ENCODE measurements at places on chromosomes 2 and 18. TPM values are rescaled to one million over a fixed set of nuclear protein-coding genes. Genes with fewer than 3 reads are reported as not detected.

- DNase-seq = no peak
These were observed 29.3 kb downstream of the DYNC2LI1 start for GRCh38 chr2:43803113-43803512.

The NGEF gene
- 3.6 TPM for total RNA-seq

DNA sequence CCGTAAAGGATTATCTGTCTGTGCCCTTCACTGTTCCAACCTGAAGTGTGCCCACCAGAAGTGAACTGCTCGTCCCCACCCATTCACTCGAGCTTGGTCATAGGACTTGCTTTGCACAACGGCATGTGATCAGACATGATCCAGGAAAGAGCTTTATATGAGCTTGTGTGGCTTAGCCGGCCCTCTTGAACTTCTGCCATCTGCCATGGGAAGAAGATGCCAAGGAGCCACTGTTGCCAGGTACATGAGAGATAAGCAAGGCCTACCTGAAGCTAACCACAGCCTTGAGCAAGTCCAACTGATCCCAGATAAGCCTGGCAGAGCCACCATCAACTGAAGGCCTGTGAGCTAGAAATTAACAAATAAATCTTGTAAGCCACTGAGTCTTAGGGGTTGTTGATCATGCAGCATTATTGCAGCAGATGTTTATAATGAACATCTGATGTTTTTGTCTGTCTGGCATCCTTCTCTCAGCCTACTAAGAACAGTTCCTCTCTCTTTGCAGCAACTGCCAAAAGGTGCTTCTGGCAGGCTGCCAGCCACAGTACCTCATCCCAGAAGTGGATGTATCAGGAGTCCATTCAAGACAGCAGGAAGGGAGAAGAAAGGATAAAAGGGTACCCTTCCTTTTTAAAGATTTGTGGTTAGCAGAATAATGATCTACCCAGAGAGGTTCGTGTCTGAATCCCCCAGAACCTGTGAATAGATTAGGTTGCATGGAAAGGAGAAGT lies 16.8 kb downstream of the DBI start:
- no peak for DNase-seq

The C1GALT1C1L gene
- 1.2 TPM for total RNA-seq

- DNase-seq = no peak
These were observed 801.3 kb downstream of the ERBB4 start for GRCh38 chr2:211737282-211737681.

DNA sequence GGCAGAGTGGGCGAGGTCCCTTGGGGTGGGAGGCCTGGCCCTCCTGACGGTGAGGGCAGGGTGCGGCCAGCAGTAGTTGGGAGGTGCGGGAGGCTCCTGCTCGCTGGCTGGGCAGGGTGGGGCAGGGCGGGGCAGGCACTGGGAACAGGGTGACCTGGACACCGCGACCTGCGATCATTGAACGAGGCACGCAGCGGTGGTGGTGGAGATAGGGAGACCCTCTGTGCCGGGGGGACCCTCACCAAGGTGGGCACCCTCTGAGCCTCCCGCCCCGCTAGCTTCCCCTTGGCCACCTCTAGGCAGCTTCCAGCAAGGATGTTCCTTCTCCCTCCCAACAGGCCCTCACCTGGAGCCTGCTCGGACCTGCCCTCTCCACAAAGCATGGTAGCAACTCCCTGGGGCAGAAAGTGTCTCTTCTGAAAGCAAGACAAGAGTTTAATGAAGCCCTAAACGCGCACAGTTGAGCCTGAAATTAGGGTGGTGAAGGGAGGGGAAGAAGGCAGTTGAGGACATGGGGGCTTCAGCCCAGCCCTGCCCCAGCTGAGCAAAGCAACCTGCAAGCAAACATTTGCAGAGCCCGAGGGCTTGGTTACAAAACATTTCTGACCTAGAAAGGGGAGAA lies 15.4 kb upstream of the FOSL2 start:
- DNase-seq = no peak

The SLC38A11 gene
- 0.46 TPM for total RNA-seq

- no peak for DNase-seq
These were observed 19.7 kb downstream of the CLUL1 start for GRCh38 chr18:616380-616995.

DNA sequence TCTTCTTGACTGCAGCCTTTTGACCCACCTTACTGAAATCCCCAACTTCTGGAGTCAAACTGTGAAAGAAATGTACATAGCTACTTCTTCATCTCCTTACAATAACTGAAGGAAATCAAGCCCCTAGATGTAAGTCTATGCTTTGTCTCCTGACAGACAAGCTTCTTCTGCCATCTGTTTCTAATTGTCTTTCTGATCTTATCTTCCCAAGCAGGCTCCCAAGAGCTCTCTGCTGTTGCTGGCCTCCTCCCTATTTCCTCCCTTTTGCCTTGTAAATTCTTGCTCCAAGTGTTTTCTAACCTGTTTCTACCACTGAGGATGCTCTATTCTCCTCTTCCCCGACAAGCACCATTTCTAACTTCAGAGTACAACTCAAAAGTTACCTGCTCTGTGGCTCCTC lies 77.4 kb upstream of the OSR1 start:
- no peak for DNase-seq

GRCh38 chr2:160356485-160356884 lies 137.1 kb downstream of the RBMS1 start:
- no peak for DNase-seq

The SPC25 gene
- 2.0 TPM for total RNA-seq

DNA sequence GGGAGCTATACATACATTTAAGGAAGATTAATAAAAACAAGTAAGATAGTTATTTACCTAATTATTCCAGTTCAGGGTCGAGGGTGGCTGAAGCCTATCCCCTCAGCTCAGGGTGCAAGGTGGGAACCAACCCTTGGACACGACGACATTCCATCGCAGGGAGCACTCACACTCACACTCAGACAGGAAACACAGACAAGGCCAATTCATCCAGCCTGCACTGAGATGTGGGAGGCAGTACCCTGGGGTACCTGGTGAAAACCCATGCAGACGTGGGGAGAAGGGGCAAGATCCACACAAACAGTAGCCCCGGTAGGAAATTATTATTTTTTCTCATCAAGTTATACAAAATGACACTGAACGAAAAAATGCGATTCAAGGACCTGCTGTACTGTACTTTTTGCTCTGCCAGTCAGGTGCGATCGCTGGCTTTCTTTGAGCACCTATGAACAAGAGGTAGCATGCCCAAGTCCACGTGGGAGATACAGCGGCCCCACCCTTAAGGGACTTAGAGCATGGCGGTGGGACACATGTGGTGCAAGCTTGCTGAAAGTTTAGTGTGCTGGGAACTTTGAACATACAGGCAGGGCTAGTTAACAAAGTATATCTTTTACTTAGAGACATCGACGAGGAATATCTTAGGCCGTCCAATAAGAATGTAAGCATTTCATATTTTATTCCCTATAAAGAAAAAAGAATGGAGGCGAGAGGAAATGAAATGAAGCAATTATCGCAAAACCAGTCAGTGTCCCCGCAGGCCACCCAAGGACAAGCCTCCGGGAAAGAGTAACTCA lies 624 bp downstream of the METTL8 start:
- no peak for DNase-seq

- DNase-seq = no peak
These were observed 1234.4 kb downstream of the CNTNAP5 start for GRCh38 chr2:125259451-125259850.

DNA sequence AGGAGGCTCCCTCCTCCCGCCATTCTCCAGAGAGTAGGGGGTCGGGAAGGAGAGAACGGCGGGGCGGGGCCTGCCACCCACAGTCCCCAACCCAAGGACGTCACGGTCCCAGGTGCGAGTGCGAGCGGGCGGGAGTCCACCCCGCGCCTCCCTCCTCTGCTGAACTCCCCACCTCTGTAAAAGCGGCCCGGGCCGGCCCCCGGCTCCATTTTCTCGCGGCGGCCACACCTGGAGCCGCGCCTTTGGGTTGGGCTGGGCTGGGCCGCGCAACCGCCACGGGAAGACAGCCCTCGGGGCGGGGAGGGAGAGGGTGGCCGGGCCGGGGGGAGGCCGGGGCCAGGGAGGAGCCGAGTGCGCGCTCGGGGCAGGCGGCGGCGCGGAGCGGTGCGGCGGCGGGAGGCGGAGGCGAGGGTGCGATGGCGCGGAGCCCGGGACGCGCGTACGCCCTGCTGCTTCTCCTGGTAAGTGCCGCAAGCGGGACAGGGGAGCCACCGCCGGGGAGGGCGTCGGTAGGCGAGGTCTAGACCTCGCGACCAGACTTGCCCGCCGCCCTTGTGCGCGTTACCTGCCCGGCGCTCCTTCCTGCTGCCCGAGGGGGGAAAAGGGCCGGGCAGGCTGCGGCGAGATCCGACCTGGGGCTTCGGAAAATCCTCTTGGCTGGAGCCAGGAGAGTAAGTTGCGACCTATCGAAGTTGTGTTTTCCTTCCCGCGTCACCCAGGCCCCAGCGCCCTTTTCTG lies at the start of gene DSG2:
Gene DSG2 (plus strand): TSS at position 342 of the 738 bp plus-strand sequence. CDS start 75 bp downstream, at position 417.
- no peak for DNase-seq

The DSG4 gene
- total RNA-seq = not detected

DNA sequence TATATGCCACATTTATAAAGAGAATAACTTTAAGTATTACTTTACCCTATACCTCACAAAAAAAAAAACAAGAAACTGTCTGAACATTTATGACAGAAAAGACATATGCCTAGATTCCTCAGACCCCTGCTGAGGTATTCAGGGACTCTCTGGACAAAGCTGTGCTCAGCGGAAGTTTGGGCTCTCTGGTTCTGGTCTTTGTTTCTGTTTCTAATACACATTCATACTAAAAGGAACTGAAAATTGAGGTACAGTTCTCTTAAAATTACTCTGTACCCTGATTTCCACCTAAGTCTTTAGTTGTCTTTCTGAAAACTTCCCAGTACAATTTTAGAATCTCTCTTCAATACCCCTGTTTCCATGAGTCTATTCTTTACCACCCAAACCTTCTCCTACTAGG lies 160.3 kb downstream of the IKZF2 start:
- no peak for DNase-seq
